CD4-positive, alpha-beta memory T cell (primary cell): ENCODE measurements at places on chromosomes 3 and 15.

DNA sequence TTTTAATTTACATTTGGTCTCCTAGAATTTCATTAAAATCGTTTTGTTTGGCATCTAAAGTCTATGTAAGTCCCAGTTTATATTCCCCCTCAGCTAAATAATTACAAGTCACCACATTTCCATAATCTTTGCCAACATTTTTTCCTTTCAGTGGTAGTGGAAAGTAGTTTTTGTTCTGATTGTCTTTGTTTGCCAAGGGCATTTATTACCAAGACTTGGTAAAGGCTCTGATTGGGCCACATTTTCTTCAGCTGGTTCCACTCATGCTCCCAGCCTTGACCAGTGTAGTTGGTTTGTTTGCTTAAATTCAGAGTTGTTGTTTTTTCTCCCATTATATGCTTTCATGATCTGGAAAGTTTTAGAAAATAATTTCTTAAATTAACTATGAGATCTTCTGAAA, 153.4 kb upstream of the MME start:
- no peak for DNase-seq

DNA sequence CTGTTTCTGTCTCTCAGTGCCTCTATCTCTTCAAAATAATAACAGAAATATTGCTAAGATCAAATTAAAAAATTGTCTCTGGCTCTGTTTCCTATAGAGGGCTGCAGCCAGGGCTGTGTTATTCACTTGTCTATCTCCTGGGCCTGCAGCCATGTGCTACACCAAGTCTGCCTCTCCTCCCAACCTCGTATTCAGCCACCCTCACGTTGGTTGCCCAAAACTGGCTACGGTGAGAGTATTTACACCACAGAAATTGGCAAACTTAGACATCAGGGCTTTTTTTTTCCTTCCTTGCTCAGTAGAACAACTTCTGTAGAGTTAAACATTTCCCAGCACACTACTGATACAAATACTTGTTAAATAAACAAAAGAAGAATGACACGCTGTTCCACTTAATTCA, 320.9 kb upstream of the ICE2 start:
- DNase-seq, result no peak

DNA sequence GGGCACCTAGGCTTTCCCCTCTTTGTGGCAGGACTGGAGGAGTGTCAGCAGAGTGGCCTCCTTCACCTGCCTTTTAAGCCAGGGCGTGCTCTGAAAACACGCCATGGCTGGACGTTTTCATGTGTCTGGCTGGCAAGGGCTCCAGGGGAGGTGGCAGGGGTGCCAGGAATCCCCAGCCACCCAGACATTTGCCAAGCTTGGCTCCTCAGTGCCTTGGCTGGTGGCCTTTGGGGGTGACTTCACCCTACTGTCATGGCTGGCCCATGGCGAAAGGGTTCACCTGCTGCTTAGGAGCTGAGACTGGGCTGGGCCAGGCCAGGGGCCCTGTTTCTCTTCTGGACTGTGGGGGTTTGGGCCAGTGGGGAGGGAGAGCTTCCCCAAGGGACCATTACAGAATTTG, 17.6 kb downstream of the KLF13 start:
- no peak for DNase-seq

GRCh38 chr15:77282333-77282732, 137.6 kb downstream of the PEAK1 start:
- DNase-seq, result no peak

- DNase-seq, result no peak
Observed at GRCh38 chr3:2873986-2874385, 236.2 kb downstream of the IL5RA start.

DNA sequence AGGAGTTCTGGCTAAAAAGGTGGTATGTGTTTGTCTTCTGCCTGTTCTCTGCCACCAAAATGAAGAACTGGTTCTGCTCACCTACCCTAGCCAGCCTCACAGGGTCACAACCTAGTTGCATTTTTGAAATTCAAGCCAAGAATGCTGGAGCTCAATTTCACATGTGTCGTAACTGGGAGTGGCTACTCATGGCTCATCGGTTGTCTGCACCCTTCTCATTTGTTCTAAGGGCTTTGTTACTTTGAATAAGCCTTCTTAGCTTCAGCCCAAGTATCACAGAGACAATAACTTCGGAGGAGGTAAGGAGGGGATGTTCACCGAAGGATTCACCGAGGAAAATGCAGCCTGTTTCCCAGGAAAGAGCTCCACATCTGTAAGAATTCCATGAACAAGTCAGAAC, 134.3 kb upstream of the RARB start:
- no peak for DNase-seq

DNA sequence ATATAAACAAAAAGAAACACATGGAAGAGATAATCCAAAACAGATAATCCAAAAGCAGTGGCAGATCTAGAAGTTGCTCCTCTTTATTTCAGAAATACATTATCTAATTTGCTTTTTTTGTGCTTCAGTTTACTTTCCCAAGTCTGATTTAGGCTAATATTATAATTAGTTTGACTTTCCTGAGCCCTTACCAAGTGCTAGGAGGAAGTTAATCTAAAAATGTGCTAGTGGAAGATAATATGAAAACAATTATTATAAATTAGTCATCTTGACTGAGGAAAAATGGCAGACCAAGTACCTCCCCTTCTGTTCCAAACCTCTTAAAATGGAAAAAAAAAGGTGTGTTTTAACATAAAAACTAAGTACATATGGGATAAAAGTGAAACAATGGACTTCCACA, 17.5 kb downstream of the SLC9A9 start:
- no peak for DNase-seq

- no peak for DNase-seq
Observed at GRCh38 chr15:41577863-41578735, 19.1 kb downstream of the TYRO3 start.

GRCh38 chr15:25691544-25692430, 171.3 kb downstream of the ATP10A start:
- DNase-seq, result no peak

GRCh38 chr3:113186566-113186965, 24.8 kb upstream of the BOC start:
- no peak for DNase-seq

DNA sequence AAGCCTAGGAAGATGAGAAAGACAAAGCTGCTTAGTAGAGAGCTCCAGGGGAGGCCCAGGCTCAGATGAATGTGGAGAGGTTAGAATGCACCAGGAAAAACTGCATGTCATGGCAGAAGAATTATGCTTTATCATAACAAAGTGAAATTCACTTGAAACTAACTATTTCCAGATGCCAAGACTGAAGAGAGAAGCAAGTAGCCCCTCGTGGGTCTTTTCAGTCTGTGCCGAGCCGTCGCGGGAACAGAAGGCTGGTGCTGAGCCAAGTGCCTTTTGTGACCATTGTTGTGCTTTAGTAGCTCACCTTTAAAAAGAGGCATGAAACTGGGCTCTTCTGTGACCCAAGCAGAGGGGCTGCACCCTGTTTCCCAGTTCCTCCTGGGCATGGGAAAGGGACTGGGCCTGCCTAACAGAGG, 73.2 kb downstream of the CHDH start:
- no peak for DNase-seq

DNA sequence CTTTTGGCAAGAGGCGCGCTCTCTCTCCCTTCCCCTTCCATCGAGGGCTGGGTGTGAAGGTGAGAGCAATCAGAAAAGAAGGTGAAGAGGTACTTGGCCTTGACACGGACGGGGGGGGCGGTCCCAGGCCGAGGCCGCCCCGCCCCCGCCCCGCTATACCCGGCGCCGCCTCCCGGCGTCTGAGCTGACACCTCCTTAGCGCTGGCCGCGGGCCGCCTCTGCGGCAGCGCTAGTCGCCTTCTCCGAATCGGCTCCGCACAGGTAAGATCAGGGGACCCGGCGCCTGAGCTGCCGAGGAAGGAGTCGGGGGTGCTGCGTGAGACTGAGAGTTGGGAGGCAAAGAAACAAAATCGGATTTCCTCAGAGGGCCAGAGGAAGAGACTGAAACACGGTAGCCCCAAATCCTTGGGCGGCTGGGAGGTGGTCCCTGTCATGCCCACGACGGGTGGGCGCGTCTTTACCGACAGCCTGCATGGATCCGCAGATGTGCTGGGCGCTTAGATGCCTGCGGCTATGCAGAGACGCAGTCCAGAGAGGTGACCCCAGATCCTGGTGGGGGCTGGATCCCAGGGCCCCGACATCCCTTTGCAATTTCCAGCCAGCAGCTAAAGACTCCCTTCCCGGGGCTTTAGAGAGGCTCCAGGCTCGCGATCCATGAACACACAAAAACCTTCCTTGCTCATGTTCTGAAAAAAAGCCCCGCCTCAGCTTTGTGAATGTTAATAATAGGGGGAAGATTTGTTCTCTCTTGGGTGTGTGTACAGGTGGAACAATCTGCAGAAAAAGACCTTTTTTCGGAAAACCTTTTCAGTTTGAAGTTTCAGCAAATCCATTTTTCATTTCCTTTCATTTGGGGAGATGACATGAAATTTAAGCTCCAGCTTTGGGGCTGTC, at the start of gene ENTPD3:
Gene ENTPD3, plus strand, starts transcription at position 184 of the 894 bp plus-strand sequence. CDS start 874 bp downstream, outside the sequence.
- peak; percentile 22 for DNase-seq

GRCh38 chr15:26628879-26629529, 143.9 kb downstream of the GABRB3 start:
- DNase-seq, result peak; percentile 6

DNA sequence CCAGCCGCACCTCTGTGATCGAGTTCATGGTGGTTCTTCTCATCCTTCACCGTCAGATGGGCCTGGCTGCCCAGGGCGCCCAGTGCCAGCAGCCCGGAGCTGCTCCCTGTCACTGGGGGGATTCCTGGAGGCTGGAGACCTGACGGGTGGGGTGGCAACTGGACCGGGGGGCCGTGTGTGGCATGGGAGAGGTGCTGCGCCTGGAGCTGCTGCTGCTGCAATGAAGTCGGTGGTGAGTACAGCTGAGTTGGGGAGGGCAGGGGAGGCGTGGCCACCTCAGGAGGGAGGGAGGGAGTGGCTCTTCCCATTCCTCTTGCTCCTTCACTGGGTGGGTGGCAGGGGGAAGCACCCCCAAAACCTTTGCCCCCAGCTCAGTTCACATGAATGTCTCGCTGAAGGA, 31.7 kb downstream of the TLE3 start:
- no peak for DNase-seq

GRCh38 chr15:68256675-68257450, 20.7 kb upstream of the FEM1B start:
- peak; percentile 63 for DNase-seq
